ENCODE measurements at places on chromosomes 5 and 9.

- DNase-seq: no peak
Observed at GRCh38 chr5:128770907-128771306, 194.4 kb upstream of the SLC27A6 start.

DNA sequence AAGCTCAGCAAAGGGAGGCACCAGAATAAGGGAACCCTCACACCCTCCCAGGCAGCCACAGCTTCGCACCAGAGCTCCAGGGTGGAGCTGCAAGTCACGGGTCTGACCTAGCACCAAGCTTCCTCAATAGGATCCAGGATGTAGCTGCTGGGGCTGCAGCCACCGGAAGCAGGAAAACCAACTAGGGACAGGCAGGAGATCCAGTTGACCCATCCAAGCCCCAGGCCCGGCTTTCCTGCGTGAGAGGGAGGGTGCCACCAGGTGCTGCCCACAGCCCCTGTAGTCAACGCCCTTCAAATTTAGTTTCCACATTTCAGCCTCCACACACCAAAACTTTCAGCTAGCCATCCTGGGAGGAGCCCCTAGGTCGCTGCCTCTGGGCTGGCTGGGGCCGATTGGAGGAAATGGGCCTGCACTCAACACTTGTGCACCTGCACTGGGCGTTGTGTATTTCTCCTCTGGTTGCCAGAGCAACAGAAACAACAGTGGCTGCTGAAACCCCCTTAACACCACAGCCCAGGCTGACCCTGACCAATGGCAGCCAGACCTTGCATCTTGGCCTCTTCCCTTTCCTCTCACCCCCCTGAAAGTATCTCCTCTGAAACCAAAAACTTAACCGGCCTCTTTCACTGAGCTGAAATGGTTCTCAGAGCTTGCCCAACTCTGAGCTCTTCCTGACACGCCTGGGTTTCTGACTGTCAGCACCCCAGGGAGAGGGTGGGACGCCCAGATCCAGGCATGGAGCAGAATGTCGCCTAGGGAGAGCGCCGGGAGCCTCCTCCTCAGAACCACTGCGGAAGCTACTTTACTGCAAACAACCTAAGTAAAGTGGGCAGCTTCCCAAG, 226.5 kb upstream of the MAP3K1 start:
- peak; percentile 17 for DNase-seq

- DNase-seq: no peak
Observed at GRCh38 chr9:131475111-131475955, 27.4 kb upstream of the POMT1 start.

- no peak for DNase-seq
Observed at GRCh38 chr5:177510567-177511053, 984 bp upstream of the DOK3 start.

GRCh38 chr5:146894753-146895521, 16.4 kb upstream of the PPP2R2B start:
- DNase-seq: no peak

GRCh38 chr5:143509758-143510221, 106.3 kb upstream of the NR3C1 start:
- DNase-seq: no peak

DNA sequence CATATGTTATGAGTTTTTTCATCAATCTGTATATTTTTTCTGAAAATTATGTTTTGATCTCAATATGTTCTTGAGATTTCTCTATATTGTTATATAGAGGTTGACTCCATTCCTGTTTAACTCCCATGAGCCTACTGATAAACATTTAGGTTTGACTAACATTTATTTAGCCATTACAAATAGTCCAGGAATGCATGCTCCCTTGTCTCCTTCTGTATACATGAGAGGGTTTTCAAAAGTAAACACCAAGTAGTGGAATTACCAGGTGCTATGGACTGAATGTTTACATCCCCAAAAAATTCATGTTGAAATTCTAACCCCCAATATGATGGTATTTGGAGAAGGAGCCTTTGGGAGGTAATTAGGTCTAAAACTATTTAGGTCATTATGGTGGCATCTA, 3.5 kb upstream of the OR5C1 start:
- DNase-seq: no peak

- DNase-seq: no peak
Observed at GRCh38 chr9:130124085-130124860, 47.9 kb upstream of the NCS1 start.

DNA sequence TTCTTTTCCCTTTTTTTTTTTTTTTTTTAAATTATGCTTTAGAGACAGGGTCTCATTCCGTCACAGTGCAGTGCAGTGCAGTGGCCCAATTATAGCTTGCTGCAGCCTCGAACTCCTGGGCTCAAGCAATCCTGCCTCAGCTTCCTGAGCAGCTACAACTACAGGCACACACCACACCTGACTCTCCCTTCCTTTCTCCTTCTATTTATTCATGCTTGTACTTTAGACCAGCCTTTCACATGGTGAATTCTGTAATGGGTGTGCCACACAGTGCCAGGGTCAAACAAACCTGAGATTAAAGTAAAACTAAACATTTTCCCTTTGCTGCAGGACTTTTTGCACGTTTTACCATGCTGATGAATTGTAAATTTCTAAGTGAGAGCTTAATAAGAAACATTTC, 8.0 kb downstream of the SH3RF2 start:
- DNase-seq: no peak

DNA sequence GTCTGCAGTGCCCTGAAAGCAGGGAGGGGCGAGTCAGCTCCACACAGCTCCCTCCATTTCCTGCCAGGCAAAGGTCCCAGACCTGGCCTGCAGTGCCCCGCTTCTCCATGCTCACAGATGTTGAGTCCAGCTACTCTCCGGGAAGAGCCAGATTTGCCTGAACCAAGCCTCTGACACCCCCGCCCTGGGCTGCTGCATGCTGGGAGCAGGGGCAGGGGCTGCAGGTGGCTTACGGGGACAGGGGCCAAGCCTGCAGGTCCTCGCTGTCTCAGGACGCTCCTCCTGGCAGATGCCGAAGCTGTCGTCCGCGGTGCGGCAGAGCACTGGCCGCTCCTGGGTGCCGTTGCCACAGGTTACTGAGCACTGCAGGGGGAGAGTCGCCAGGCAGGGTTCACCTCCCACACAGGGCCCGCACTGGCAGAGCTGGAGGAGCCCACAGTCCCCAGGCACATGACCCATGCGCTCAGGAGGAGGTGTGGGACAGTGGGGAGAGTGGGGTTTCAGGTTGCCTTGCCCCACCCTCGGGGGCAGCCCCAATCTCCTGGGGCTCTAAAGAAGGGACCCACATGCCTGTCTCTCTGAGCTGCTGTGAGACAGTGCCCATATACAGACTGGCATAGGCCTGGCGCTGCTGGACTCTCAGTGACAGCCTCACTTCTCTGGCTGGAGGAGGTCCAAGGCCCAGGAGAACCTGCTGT, 62.4 kb downstream of the ZNF354C start:
- no peak for DNase-seq

- no peak for DNase-seq
Observed at GRCh38 chr5:35842856-35843255, 13.8 kb upstream of the IL7R start.

DNA sequence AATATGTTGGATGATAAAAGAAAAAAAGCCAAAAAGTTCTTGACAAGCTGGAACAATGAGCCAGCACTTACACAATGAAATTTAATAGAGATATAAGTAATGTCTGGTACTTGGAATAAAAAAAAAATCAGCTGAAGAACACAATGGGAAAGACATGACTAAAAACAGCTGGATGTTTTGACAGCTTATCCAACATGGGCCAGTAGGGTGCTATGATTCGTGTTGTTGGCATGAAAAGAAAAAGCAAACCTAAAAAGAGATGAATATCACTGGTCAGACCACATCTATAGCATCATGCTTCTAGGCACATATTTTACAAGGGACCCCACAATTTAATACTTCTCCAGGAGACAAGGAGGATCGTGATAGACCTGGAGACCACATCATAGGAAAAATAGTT, 175.3 kb downstream of the ARL15 start:
- DNase-seq: no peak

DNA sequence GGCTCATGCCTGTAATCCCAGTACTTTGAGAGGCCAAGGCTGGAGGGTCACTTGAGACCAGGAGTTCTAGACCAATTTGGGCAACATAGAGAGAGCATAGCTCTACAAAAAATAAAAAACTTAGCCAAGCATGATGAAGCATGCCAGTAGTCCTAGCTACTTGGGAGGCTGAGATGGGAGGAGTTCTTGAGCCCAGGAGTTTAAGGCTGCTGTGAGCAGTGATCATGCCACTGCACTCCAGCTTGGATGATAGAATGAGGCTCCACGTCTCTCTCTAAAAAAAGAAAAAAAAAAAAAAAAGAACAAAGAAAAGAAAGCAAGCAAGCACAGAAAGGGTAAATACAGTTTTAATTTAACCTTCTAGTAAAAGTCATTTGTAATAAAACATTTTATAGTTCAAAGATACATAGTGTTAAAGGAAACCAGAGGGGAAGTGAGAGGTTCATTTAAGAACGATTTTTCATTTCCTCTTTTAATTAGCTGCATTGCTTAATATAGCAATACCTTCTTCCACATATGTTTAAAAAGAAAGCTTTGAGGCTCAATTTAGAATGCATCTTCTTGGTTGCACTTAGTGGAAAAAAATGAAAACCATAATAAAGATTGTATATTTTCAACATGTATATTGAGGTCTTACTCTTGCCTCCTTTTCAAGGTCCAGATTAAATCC, 14.9 kb downstream of the GAPT start:
- DNase-seq: no peak

GRCh38 chr9:100082782-100083181, 16.0 kb downstream of the ERP44 start:
- no peak for DNase-seq

- no peak for DNase-seq
Observed at GRCh38 chr9:76298521-76299144, 95.6 kb downstream of the RFK start.

- no peak for DNase-seq
Observed at GRCh38 chr5:112165897-112166737, 253.0 kb downstream of the EPB41L4A start.

DNA sequence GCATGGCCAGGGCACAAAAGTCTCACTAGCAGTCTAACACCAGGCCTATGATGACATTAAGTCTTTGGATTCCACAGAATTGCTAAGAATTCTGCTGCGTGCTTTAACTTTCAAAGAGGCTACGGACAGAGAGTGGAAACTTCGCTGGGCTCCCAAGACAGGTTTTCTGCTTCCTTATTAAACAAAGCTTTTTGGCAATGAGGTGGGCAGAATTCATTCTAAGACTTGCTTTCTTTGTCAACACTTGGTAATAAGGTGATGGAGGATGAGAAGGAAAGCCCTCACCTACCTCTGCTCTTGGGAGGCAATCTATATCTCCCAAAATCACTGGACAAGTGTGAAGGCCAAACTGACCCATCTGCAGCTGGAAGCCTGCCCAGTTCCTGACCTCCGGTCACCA, 231.9 kb downstream of the ATPSCKMT start:
- DNase-seq: no peak

DNA sequence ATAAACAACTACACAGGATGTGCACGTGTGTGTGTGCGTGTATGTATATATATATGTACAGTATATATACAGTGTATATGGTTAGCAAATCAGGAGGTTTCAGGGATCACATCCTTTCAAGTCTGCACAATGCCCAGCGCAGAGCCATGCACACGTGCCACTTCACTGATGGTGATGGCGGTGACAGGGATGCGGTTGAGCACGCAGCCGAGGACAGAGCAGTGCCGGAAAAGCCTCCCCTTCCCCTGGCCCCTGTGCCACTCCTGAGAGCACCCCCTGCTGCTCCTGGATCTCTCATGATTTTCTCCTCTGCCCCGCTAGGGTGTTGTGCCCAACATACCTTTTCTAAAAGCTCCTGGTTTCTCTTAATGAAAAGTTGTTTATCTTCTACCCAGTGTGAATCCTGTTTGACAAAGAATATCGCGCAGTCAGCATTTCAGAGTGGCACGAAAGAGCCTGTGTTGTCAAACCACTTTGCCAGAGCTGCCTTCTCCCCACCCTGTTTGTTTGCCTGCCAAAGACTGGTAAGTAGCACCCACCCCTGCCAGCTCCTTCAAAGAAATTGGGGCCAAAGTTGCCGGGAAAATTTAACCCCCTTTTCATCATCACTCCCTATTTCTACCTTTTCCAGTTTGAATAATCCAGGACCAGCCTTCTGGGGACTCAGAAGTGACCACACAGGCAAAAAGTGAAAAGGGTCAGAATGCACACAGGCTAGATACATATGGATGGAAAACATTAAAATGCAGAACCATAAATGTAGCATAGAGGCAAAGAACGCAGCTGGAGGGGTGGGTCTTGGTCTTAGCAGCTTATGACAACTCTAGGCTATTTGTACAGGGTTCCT, 126.2 kb upstream of the DPYSL3 start:
- no peak for DNase-seq

GRCh38 chr9:93143830-93144530, 9.9 kb upstream of the NINJ1 start:
- DNase-seq: no peak

GRCh38 chr5:73564675-73565074, 764 bp downstream of the ANKRA2 start:
- DNase-seq: no peak

GRCh38 chr5:151020304-151021110, at the start of gene GPX3:
GPX3 (plus strand) TSS chr5:151020591; CDS start chr5:151020655, 64 bp downstream.
- no peak for DNase-seq

- DNase-seq: no peak
Observed at GRCh38 chr5:158780656-158781237, 319.0 kb downstream of the EBF1 start.

DNA sequence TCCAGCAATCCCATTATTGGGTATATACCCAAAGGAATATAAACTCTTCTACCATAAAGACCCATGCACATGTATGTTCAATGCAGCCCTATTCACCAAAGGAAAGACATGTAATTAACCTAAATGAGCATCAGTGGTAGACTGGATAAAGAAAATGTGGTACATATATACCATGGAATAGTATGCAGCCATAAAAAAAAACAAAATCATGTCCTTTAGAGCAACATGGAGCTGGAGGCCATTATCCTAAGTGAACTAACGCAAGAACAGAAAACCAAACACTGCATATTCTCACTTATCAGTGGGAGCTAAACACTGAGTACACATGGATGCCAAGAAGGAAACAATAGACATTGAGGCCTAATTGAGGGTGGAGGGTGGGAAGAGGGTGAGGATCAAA, 27.8 kb downstream of the DTWD2 start:
- DNase-seq: no peak

- no peak for DNase-seq
Observed at GRCh38 chr5:76495870-76496269, 92.8 kb downstream of the IQGAP2 start.

DNA sequence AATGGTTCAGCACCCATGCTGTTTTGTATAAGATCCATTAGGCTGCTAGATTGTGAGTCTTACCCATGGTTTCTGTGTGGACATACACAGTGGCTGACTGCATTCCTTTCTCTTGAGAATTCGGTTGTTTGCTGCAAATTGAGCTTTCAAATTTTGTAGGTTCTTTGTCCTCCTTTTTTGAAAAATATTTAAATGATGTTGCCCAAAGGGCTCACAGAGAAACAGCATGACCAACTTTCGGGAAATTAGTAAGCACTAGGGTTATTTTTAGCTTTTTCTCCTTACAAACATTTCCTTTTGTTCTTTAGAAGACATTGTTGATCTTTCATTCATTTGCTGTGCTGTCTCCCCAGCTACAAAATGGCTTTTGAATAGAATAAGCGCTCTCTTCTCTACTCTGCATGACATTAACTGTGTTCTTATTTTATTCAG, 79.4 kb downstream of the NLN start:
- DNase-seq: no peak
